ENCODE measurements at places on chromosomes 1 and 21. TPM values are rescaled to one million over a fixed set of nuclear protein-coding genes. Genes with fewer than 3 reads are reported as not detected.
A peak's percentile ranks its signal among the peaks of the same experiment; 100 is the strongest.

GRCh38 chr1:204390751-204391466 lies 20.7 kb downstream of the PPP1R15B start:
- DNase-seq = no peak

DNA sequence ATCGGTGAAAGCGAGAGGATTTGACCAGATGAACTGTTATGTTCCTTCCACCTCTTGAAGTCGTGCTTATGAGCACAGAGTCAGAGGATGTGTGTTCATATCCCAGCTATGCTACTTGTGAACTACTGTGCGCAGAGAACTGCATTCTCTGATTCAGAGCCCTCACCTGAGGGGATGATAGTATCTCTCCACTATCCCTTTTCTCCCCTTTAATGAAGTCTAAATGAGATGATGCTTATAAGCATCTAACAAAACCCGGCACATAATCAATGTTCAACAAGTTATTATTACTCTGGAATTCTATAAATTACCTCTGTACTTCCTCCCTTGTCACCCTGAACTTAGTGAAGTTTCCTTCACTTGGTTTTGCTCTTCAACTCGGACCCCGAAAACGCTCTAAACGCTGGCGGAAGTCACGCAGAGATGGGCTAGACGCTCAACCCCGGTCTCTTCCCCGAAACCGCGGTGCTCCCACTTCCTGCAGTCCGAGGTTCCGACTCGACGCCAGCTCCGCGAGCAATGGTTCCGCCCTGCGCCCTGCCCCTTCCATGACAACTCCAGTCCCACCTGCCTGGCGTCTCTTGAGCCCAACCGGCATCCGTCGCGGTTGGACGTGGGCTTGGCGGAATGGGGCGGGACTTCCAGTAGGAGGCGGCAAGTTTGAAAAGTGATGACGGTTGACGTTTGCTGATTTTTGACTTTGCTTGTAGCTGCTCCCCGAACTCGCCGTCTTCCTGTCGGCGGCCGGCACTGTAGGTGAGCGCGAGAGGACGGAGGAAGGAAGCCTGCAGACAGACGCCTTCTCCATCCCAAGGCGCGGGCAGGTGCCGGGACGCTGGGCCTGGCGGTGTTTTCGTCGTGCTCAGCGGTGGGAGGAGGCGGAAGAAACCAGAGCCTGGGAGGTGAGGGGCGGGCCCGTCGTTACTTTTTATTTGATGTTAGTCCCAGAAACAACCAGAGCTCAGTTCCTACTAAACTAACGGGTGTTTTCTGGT lies at the start of gene NUF2:
Gene NUF2 (plus strand): TSS at position 644 of the 995 bp plus-strand sequence. CDS start 4,098 bp downstream, outside the sequence.
- peak; percentile 98 for DNase-seq

GRCh38 chr1:200372095-200372884 lies 37.5 kb downstream of the ZNF281 start:
- no peak for DNase-seq

Gene VTCN1
- total RNA-seq = not detected

Gene FAM177B
- not detected for total RNA-seq

- DNase-seq = no peak
Observed at GRCh38 chr1:117097443-117097842, 24.1 kb downstream of the TRIM45 start.

GRCh38 chr1:185351734-185352466 lies 34.9 kb upstream of the IVNS1ABP start:
- no peak for DNase-seq

Gene DRAXIN
- total RNA-seq = 29.3 TPM

DNA sequence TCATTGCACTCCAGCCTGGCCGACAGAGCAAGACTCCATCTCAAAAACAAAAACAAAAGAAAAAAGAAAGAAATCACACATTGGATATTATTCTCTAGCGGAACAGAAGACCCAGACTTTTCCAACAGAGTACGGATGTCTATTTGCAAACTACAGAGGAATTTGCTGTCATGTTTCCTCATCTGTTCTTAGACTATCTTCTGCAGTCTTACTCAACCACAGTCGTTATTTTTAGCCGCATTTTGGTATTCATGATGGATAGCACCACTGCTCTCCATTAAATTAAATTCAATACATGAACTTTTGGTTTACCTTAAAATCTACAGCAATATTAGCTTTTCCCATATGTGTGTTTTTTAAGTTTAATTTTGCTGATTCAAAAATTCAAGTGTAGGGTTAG lies 14.2 kb upstream of the HEATR1 start:
- DNase-seq = no peak

DNA sequence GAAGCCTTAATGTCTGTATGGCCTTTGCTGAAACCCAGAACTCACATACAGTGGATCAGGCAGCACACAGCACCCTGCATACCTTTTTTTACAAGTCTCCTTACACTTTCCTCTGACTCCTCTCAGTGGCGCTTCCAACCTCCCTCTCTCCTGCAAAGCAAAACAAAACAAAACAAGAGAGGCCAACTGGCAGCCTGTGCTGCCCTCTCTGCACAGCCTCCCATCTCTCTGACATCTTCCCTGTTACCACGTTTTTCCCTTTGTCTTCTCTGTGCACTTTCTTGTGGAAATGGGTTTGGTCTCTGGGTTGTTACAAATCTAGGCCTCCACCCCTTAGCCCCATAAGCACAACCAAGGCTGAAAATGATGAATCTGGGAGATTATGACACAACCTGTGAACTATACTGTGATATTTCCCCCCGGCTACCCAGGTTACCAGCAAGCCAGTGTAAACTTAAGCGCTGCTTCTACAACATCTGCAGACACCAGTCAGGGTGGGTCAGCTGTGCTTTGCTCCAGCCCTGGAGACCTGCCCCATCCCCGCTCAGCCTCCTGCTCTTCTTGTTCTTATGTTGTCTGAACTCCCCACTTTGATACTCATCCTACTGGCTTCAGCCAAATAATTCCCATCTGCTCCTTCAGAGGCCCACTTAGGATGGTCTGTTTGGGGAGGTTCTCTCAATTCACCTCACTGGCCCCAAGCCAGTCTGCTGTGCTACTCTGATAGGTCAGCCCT lies 54.9 kb upstream of the FMOD start:
- DNase-seq = no peak

- no peak for DNase-seq
Observed at GRCh38 chr1:98058676-98059075, 137.8 kb upstream of the DPYD start.

Gene CD164L2
- not detected for total RNA-seq

- no peak for DNase-seq
Observed at GRCh38 chr1:12778907-12779306, 5.4 kb downstream of the PRAMEF12 start.

- no peak for DNase-seq
Observed at GRCh38 chr1:89125240-89125912, 538 bp downstream of the GBP2 start.

GRCh38 chr1:74824497-74825107 lies 91.7 kb downstream of the TYW3 start:
- DNase-seq = no peak

Gene PLXNA2
- total RNA-seq = 1.1 TPM

- DNase-seq = no peak
Observed at GRCh38 chr1:217369271-217369981, 261.5 kb downstream of the GPATCH2 start.

Gene DDR2
- 2.3 TPM for total RNA-seq

Gene HMGN2
- 648 TPM for total RNA-seq

Gene LCE2B
- not detected for total RNA-seq

DNA sequence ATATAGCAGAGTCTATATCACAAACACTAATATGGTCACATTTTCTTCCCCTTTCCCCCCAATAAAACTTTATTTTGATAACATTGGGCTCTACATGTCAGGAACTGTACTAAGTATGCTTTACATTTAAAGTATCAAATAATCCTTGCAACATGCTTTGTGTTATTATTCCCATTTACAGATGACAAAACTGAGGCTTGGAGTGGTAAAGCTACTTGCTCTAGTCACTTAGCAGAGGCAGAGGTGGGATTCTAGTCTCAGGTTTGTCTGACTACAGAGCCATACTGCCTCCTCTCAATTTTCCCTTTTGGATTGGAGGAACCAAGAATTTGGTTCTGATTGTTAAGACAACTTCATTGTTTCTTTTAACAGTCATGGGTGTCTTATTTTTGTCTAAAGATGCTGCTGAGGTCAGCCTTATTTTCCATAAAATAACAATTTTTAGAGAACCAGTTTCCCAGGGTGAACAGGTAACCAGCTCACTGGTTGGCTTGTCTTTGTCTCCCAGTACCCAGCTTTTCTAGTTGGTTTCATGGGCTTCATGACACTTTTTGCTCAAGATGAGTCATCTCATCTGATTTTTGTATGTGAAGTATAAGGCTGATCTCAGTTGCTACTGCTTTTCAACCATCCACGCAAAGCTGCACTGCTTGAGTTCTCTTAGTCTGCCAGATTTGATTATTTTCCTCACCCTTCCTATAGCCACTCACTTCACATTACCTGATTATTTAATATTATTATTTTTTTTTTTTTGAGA lies 81.0 kb upstream of the ARID1A start:
- no peak for DNase-seq

- no peak for DNase-seq
Observed at GRCh38 chr1:50595874-50596273, 172.6 kb upstream of the DMRTA2 start.

DNA sequence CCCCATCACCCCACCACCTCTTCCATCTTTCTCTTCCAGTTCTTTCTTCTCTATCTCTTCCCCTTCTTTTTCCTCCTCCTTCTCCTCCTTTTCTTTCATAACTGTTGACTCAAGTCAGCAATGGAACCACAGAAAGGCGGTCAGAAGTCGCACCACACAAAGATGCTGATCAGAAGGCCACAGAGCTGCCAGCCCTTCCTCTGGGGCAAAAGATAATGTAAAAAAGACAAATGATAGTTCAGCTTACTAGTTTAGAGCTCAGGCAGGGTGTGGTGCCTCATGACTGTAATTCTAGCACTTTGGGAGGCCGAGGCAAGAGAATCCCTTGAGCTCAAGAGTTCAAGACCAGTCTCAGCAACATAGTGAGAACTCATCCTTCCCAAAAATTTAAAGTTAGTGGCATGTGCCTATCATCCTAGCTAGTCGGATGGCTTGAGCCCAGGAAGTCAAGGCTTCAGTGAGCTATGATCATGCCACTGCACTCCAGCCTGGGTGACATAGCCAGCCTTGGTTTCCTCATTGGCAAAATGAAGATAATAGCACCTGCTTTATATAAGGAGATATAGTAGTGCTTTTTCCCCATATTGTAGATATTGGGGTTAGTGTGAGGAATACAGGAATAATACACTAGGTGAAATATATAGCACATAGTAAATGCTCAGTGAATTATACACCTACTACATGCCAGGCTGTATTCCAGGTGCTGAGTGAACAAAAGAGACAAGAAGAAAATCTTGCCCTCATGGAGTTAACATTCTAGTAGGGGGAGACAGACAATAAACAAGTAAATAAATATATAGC lies 12.5 kb upstream of the IGSF3 start:
- no peak for DNase-seq

Gene PSEN2
- total RNA-seq = 20.3 TPM

Gene JAM2
- total RNA-seq = 0.45 TPM

DNA sequence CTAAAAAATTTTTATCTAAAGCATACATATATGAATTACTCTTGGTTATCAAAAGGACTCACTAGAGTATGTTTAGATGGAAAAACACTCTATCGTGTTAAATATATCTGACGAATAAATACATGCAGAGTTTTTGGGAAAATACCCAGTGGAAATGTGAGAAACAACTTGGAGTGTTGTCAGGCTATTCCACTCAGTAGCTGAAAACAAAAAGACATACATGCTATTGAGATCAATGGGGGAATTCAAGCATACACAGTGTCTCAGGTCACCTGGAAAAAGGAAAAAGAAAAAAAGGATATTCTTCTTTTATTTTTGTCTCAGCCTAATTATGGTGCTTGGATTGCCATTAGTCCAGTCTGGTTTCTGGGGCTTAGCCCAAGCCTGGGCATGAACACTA lies 247.0 kb upstream of the LYPLAL1 start:
- no peak for DNase-seq

GRCh38 chr21:16108561-16109075 lies 378.8 kb downstream of the USP25 start:
- no peak for DNase-seq

DNA sequence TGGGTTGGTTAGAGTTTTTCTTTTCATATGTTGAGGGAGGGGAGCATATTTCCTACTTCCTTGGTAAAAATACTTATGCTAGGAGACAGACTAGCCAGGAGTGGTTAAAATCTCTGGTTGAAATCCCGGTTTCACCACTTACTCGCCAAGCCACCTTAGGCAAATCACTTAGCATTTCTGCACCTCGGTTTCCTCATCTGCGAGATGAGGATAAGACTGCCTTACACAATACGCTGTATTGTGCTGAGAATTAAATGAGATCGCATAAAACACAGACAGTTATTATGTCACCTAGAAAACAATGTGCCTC lies 1.4 kb downstream of the IFFO2 start:
- DNase-seq = no peak

Gene AK5
- total RNA-seq = not detected

DNA sequence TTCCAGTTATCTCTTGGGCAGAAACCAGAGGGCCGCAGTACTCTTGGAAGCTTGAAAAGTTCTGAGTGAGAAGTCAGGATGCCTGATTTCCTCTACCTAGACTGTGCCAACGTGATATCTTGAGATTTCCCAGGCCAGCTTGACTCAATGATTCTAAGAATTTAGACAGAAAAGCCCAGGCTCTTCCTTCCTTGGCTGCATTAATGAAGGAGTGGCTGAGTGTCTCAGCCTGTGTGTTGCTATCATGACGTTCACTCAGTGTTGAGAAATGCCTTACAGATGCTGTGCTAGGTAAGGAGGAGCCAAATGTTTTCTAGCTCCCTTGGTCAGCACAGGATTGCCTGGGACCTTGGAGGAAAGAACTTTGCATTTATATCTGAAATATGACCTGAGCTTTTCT lies 454.1 kb upstream of the USP24 start:
- DNase-seq = no peak

Measured in natural killer cell treated with Interleukin-12 subunit alpha and Interleukin-12 subunit beta and Interleukin-15 and Interleukin-18, amount 100 ng/mL, for 72 hours (primary cell).